ENCODE measurements at places on chromosomes 3 and 15.

GRCh38 chr15:65730549-65731172 lies 61.4 kb downstream of the DENND4A start:
- no peak for DNase-seq

GRCh38 chr3:114880078-114880477 lies 267.0 kb downstream of the ZBTB20 start:
- DNase-seq, result peak; percentile 84

- peak; percentile 54 for DNase-seq
Observed at GRCh38 chr15:77543159-77543882, 89.4 kb downstream of the LINGO1 start.

- DNase-seq, result peak; percentile 6
Observed at GRCh38 chr3:149542375-149543312, 68.1 kb downstream of the TM4SF4 start.

DNA sequence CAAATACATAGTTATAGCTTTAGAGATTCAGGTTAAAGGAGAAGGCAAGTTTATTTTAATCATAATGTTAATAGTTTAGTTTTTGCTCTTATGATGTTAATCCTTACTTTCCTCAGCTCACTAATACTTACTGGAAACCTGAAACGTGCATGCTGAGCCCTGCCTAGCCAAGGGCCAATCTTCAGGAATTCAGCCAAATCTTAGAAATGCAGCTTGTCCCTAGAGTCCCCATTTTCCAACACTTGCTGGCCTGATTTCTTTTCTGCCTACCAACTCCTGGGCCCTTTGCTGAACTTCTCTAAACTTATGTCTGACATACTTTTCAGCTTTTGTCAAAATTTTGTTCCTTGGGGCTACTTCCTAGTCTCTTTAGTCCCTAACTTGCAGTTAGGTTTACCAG lies 22.8 kb downstream of the BCHE start:
- DNase-seq, result no peak

DNA sequence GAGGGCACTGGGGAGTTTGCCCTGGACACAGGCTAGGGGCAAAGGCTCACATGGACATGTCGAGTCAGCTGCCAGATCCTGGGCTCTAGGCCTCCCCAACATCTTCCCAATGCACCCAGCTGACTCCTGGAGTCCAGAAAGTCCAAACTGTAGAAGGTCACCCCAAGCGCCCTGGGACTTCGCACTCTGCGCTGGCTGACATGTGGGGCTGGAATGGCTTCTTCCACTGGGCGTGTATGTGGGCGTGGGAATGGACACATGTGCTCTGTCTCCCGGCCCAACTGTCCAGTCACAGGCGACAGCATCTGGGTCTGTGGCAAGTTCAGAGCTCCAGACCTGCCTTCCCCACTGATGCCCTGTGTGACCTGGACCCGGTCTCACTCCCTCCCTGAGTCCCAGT lies 13.2 kb upstream of the FURIN start:
- DNase-seq, result no peak

GRCh38 chr3:117510396-117510795 lies 800.8 kb downstream of the TUSC7 start:
- DNase-seq, result no peak

- DNase-seq, result no peak
Observed at GRCh38 chr15:90870354-90871138, 2.2 kb downstream of the FURIN start.

GRCh38 chr3:14188041-14188754 lies 9.6 kb downstream of the LSM3 start:
- no peak for DNase-seq

GRCh38 chr15:45262906-45263461 lies 10.9 kb downstream of the SLC28A2 start:
- no peak for DNase-seq

GRCh38 chr3:124823206-124823605 lies 64.0 kb downstream of the ITGB5 start:
- no peak for DNase-seq

DNA sequence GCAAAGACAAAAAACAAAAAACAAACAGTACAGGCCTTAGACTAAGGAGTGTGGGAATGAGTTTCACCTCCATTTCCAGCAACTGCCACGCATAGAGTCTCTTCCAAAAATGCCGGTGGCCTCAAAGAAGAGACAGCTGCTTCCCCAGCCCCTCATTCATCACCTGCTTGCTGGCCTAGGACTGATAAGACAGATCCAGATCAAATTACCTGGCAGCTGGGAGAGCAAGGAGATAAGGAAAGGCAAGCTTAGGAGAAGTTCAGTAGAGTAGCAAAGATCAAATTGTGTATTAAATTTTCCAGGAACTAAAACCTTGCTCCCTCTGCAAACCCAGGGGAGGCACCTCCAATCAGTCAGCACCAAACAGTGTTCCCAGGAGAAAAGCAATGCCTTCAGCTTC lies 325.8 kb upstream of the CTNNB1 start:
- DNase-seq, result no peak

- DNase-seq, result no peak
Observed at GRCh38 chr3:186933816-186934215, 3.5 kb downstream of the ST6GAL1 start.

DNA sequence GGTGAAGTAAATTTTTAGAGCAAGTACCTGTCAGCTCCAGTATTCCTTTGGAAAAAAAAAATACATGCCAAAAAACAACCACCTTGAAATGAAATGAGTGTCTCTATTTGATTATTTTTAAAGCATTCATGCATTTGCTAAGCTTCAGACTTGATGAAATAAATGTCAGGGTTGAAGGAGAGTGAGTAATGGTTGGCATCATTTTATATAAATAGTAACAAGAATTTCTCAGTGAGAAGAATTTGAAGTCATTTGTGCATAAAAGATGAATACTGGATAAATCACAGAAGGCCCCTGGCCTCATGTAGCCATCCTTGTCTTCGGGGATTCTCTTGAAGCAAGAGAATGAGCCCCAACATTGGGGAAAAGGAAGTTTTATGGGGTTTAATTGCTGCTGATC lies 318.4 kb downstream of the LPP start:
- no peak for DNase-seq

- no peak for DNase-seq
Observed at GRCh38 chr15:65789759-65790425, 2.2 kb downstream of the DENND4A start.

GRCh38 chr15:41258750-41259471 lies 27.8 kb downstream of the CHP1 start:
- DNase-seq, result no peak

- DNase-seq, result no peak
Observed at GRCh38 chr3:119628816-119629445, 31.2 kb downstream of the PLA1A start.

DNA sequence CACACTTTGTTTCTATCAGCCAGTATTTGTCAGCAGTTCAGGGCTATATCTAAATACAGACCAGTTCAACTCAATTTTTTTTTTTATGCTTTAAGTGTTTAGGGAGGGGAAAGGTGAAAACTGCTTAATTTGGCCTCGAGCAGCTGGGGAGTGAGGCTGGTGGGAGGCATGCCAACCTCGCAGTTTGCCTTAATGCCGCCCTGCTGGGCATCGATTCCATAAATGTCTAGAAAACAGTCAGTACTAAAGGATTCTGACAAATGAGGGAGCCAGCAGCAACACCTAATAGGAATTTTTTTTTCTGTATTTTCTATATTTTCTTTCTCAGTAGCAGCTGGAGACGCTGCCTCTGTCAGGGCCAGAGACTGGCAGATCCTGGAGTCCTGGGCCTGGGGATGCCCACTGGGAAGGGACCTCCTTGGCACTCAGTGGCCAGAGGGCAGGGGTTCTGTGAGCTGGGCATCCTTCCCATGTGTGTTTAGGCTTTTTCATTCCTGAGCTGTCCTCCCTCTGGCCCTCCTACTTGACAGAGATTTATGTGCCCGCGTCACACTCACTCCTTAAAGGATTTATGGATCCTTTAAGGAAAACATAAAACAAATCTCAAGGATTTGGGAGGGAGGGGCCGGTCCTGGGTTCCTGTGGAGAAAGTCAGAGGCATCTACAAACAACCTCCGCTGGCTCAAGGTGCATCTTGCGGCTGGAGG lies 117.8 kb downstream of the WNT5A start:
- no peak for DNase-seq

- DNase-seq, result no peak
Observed at GRCh38 chr15:86079508-86080266, at the start of gene AGBL1. Gene AGBL1 (plus strand): TSS chr15:86079871.

DNA sequence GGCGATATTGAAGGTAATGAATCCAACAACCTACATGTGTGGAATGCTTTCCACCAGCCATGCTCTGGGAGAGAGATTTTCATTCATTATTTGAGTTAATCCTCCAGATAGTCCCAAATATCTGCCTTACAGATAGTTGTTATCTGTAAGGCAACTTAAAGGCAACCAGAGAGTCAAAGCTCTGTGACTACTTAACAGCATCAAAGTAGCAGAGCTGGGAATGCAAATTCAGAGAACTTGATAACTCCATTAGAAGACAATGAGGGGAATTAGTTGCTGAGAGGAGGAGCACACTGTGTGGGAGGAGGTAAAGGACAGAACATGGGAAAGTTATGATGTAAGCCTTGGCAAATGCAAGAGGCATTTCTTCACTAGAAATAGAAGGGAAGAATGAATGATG lies 10.5 kb upstream of the CRBN start:
- no peak for DNase-seq

DNA sequence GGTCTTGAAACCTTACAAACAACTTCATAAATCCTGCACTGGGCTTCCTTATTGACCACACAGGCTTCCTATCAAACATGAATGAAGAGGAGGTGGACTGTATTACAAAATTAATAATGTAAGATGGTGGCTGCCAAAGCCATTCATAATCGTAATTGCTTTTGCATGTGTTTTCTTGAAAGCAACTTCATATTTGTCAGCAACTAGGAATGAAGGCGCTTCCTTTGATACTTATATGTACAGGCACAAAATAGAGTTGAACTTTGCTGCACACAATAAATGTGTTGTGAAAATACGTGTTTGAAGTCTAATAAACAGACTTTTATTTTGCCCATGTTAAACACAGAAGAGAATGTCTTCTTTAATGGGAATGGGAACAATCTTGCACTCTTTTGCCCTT lies 72.1 kb upstream of the OXTR start:
- no peak for DNase-seq

- no peak for DNase-seq
Observed at GRCh38 chr15:84840255-84840654, 23.1 kb downstream of the ALPK3 start.

DNA sequence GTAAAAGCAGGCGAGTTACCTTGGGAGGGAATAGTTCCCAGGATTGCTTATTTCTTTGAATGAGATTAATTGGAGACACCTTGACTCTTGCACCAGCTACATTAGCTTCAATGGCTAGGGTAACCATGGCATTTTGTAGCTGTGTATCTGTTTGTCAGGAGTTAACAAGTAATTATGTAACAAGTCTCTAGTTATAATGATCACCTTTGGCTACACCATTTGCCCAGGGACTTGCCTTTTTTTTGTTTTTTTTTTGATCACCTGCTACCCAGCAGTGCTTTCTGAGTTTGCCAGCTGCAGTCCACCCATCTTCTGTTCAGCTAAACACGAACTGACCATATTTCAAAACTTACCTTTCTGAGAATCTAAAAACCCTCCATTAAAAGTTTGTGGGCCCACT lies 2.2 kb downstream of the MED12L start:
- DNase-seq, result no peak

- DNase-seq, result no peak
Observed at GRCh38 chr3:81502236-81502635, 259.2 kb downstream of the GBE1 start.

GRCh38 chr15:78083687-78084448 lies 6.4 kb upstream of the TBC1D2B start:
- no peak for DNase-seq

DNA sequence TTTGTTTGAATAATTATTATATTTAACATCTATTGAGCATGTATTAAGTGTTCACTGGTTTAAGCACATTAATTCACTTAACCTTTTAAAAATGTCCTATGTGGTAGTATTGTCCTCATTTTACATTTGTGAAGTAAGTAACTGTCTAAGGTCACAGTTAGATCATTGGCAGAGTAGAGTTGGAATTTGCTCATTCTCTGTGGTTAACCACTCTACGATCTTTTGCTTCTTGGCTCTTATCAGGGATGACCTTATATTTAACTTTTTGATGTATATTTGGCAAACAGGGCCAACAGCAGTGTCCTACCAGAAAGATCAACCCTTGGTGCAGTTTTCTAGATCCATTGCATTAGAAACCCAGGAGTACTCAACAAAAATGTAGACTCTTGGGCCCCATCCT lies 34.0 kb downstream of the PXK start:
- no peak for DNase-seq

DNA sequence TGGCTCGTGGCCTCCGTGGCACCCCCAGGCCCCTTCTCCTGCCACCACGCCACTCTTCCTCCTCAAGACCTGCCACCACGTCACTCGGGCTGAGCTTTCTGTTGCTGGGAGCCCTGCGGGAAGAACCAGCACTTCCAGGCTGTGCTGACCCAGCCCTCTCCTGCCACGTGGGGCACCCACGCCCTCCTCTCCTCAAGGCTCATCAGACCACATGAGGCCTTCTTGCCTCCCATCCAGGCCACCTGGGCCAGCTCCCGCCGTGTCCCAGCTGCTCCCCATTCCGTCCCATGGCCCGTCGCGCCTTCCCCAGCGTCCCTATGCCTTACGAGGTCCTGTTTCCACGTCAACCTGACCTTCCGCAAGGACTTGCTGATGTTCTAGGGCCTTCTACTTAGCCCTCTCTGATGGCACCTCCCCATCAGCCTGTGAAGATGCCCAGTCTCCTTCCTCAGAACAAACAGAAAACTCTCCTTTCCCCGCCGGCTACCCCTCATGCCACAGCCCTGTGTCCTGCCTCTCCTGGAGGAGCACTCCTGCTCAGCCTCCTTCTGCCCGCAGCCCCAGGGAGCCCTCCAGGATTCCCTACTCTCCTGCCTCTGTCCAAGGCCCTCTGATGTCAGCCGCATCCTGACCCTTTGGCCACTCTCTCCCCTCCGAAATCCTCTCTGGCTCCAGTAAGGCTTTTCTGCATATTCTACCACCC lies 71.1 kb upstream of the BLM start:
- no peak for DNase-seq

DNA sequence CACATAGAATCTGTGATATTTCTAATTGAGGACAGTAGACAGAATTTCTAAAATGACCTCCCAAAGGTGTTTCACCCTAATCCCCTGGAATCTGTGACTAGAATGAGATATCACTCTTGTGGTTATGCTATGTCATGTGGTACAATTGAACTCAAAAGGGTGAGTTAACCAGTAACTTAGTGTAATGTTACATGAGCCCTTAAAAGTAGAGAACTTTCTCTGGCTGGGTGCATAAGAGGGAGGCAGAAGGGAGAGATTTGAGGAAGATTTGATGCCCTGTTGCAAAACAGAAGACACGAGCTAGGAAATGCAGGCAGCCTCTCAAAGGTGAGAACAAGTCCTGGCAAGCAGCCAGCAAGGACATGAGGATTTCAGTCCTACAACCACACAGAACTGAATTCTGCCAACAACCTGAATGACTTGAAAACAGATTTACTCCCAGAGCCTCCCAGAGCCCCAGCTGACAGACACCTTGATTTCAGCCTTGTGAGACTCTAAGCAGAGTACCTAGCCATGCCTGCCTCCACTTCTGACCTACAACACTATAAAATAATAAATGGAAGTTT lies 160.3 kb downstream of the MTHFS start:
- DNase-seq, result no peak

DNA sequence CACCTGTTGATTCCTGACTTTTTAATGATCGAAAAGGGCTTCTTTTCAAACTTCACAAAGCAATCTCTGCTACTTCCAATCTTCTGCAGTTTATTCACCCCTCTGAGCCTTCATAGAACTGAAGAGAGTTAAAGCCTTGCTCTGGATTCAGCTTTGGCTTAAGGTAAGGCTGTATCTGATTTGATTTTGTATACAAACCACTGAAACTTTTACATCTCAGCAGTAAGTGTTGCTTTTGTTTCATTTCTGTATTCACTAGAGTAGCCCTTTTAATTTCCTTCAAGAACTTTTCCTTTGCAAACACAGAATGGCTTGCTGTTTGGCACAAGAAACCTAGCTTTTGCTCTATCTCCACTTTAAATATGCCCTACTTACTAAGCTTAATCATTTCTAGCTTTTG lies 1193.0 kb upstream of the GBE1 start:
- DNase-seq, result no peak

Data from NCI-H1930 (cell line).